ENCODE measurements at places on chromosomes 1 and 21.

- no peak for DNase-seq
Observed at GRCh38 chr1:162498496-162498810, 835 bp downstream of the UHMK1 start.

GRCh38 chr1:181075766-181076350 lies 12.6 kb upstream of the IER5 start:
- DNase-seq: peak; percentile 66

DNA sequence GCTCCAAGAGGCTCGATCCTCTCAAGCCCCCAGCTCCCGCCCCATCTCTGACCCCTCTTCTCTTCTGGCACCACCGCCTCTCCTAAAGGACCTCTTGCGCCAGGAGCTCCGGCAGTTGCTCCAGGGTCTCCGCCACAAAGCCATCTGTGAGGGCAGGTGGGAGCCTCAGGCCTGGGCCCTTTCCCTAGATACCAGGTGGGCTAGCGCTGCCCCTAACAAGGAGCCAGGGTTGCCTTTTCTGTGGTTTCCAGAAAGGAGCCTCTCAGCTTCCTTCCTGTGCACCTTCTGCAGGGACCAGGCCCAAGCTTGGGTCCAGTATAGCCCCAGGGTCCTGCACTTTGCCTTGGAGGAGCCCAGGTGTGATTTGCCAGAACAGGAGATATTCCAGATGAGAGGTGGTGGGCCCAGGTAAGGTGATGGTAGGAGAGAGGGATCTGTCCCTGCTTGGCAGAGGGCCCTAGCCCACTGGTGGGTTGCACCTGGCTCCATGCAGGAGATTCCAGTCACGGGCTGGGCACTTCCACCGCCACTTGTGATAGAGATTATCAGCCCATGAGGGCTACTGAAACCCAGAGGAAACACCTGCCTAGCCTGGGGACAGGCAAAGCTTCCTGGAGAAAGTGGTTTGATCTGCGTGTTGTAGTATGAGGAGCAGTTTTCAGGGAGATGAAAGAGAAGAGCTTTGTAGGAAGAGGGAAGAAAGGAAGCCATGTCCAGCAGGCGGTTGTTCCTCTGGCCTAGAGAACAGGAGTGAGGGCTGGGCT lies 1.0 kb downstream of the CCDC24 start:
- no peak for DNase-seq

- no peak for DNase-seq
Observed at GRCh38 chr1:160575112-160575664, 4.1 kb downstream of the CD84 start.

- no peak for DNase-seq
Observed at GRCh38 chr1:11214698-11215380, 25.7 kb downstream of the ANGPTL7 start.

DNA sequence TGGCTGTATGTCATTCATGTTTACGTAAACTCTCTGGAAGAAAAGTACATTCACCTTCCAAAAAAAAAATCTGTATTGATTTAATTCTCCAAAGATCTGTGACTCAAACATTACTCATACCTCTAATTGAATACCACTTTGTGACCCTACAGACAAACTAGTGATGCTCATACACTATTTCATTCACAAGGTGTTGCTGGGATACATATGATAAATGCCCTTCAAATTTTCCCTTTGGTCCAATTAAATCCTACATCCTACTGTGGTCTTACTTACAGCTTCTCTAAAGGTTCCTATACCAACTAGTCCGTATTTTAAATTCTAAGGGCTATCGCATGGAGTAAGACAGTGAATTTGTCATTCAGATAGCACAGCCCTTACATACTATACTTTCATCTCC lies 26.8 kb upstream of the CADM3 start:
- DNase-seq: no peak

GRCh38 chr1:1253972-1254666 lies 7.6 kb upstream of the C1QTNF12 start:
- no peak for DNase-seq

DNA sequence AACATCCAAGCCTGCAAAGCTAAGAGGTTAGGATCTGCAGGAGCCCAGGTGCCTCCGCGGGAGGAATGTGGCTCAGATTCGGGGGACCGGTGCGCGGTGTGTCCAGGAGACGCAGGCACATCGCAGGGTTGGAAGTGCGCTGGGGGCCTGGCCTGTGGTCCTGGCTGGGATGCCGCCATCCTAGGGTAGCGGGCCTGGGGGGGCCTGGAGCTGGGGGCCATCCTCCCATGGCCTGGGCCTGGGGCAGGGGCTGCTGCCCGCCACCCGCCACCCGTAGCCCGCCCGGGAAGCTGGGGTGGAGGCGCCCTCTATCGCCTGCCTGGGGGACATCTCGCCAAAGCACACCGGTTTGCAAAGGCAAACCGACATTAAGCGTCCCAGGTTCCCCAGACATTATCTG lies 170.6 kb upstream of the ARHGEF16 start:
- DNase-seq: no peak

- DNase-seq: no peak
Observed at GRCh38 chr1:206002160-206002559, 1.0 kb downstream of the RAB7B start.

DNA sequence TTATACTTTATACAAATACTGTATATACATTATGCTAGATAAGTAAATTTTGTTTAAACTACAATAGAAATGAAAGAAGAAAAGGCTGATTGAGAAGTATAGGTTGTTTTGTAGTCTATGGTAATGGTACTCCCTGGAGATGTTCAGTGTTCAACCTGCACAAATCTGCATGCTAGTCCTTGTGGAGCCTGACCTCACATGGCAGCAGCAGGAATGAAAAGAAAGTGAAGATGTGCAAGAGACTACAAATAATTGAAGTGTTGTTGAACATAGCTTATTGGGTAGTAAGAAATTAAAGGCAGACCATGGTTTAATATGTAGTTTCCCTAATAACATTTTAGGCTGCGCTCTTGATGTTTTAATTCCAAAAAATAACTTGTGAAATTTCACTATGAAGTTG lies 201.2 kb downstream of the TGFB2 start:
- no peak for DNase-seq

DNA sequence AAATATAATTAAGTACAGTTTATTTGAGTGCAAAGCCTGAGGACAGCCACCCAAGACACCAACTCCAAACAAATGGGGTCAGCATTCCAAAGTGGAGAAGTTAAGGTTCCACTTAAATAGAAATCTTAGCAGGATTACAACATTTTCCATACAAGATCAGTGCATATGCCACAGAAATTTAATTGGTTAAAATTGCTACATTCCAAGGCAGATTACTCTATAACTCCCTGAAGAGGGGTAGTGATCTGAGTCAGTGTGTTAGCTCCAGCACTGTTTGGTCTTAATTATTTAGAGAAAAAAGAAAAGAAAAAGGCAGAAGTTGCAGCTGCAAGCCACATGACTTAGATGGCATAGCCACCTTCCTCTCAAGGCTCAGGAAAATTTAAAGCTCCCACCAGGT lies 297.5 kb downstream of the HHIPL2 start:
- DNase-seq: peak; percentile 91

- no peak for DNase-seq
Observed at GRCh38 chr1:63087966-63088365, 234.4 kb upstream of the FOXD3 start.

DNA sequence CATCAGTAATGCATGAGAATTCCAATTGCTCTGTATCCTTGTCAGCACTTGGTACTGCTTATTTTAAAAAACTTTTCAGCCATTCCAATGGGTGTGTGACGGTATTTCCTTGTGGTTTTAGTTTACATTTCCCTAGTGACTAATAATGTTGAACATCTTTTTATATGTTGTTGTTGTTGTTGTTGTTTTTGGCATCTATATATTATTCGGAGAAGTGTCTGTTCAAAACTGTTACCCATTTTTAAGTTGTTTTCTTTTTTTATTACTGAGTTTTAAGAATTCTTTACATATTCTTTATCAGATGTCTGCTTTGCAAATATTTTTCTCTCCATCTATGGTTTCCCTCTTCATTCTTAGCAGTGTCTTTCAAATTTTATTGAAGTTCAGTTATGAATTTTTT lies 231.1 kb upstream of the POU3F1 start:
- no peak for DNase-seq

DNA sequence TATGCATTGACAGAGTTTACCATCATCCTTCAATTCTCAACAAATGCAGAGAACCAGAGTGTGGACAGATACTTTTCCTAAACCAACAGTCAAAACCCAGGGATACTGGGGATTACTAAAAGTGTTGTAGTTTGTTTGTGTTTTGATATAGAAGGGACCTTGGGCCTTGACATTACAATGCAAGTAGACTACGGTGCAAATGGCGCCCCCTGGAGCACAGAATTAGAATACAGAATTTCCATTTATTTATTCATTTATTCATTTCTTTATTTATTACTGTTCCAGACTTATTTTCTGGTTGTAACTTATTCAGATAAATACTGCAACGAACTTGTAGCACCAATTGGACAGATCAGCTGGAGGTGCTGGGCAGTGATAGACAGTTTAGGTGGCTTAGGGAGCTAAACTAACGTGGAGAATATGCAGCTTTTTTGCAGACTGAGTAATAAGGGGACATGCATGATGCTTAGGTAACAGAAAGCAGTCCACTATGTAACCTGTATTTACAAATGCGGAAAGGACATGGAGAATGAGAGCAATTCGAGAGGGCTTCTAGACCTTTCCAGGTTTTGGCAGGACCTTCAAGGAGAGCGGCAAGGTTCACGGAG lies 42.6 kb downstream of the KIRREL1 start:
- DNase-seq: no peak

DNA sequence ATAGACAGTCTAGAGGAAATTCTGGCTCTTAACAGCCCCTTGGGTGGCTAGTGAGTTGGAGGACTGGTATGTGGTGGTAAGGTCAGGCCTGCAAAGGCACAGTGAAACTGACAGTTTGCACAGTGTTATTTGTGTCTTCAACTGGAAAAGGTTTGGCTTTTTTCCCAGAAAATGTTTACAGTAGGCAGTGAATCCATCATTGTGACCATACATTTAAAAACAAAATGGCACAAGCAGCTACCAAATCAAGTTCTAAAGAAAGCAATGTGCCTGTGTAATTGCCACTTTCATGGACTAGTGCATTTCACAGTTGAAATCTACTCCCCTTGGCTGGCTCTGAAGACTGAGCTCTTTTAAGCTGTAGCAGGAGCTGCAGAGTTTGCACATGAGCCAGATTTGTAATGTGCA lies 24.8 kb downstream of the ATPAF1 start:
- DNase-seq: peak; percentile 75

GRCh38 chr1:209576392-209577197 lies 6.9 kb upstream of the CAMK1G start:
- no peak for DNase-seq

DNA sequence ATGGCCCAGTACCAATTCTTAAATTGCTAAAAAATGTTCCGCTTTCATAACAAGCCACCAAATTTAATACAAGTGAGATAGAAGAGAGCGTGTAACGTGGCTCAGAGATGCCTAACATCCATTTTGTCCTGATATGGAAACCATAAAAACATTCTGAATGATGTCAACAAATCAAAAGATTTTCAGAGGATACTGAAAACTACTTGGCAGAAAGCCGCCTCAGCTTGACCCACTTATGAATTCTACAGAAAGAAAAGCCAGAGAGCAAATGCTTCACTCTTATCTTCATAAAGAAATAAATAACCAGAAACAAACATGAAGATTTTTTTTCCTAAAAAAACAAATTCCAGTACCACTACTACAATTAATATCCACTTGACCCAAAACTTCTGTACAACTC lies 41.2 kb downstream of the OMA1 start:
- DNase-seq: no peak

DNA sequence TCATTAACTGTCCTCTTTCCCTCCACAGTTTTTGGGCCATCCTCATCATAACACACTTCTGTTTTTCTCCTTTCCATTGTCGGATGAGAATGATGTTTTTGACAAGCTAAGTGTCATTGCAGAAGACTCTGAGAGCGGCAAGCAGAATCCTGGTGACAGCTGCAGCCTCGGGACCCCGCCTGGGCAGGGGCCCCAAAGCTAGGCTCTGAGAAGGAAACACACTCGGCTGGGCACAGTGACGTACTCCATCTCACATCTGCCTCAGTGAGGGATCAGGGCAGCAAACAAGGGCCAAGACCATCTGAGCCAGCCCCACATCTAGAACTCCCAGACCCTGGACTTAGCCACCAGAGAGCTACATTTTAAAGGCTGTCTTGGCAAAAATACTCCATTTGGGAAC lies 28.6 kb upstream of the IFNAR1 start:
- DNase-seq: no peak

GRCh38 chr21:44785620-44786335 lies 15.8 kb downstream of the UBE2G2 start:
- DNase-seq: no peak

DNA sequence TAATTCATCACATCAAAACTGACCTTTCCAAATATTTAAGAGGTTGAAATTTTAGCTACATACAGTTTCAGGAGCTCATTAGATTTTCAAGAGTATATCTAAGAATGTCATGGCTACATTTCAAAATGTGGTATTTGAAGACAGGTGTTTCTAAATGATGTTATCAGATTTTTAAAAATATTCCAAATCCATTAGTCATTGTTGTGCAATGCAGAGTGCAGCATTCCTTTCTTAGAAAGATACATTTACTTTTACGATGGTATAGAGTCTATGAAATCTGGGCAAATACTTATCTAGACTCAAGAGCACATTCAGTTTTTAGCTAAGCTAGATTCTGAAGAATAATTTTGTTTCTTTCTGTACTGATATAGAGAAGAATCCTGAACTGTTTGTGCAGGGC lies 230.3 kb downstream of the CHRM3 start:
- DNase-seq: peak; percentile 3

DNA sequence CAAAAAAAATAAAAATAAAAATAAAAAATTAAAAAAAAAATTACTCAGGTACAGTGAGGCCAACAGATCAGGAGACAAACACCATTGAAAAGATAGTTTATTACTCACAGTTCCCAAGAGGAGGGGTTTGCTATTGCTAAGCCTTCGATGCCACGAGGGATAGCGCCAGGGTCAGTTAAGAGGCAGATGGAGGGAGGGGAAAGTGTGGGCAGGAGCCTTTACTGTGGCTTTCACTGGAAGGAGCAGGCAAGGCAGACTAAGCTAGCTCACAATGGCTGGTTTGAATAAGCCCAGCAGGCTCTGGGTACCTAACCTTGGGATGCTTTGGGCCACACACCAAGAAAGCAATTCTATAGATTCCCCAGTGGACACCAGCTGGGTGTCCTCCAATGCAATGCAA lies 12.7 kb upstream of the RNF187 start:
- no peak for DNase-seq

GRCh38 chr1:2236695-2237677 lies 8.9 kb downstream of the SKI start:
- DNase-seq: no peak

DNA sequence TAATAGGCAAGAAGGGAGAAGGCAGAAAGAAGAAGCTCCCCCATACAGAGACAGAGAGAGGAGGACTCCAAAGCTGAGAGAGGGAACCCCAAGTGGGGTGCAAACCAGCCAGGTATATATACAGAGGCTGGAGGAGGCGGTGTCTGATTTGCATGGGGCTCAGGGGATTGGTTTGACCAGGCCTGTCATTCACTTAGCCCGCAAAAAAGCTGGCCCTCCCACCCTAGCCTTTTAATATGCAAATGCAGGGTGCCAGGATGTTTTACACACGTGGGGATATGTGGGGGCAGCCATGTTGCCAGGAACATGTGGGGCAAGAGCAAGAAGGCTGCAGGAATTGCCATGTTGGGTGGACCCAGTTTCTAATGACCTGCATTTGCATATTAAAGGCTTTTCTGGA lies 37.0 kb upstream of the TENT5B start:
- no peak for DNase-seq

Measured in retinal pigment epithelial cell (primary cell).